ENCODE measurements at places on chromosomes 5 and 9.

- H3K27me3 ChIP-seq = no peaks in the 10 kb centered on the region
- no peak overlapping the region for H3K4me3 ChIP-seq
- no peaks in the 10 kb centered on the region for H3K36me3 ChIP-seq
- no peak overlapping the region for H3K27ac ChIP-seq
Measured at GRCh38 chr9:126413391-126414068, 86.9 kb downstream of the MVB12B start.

DNA sequence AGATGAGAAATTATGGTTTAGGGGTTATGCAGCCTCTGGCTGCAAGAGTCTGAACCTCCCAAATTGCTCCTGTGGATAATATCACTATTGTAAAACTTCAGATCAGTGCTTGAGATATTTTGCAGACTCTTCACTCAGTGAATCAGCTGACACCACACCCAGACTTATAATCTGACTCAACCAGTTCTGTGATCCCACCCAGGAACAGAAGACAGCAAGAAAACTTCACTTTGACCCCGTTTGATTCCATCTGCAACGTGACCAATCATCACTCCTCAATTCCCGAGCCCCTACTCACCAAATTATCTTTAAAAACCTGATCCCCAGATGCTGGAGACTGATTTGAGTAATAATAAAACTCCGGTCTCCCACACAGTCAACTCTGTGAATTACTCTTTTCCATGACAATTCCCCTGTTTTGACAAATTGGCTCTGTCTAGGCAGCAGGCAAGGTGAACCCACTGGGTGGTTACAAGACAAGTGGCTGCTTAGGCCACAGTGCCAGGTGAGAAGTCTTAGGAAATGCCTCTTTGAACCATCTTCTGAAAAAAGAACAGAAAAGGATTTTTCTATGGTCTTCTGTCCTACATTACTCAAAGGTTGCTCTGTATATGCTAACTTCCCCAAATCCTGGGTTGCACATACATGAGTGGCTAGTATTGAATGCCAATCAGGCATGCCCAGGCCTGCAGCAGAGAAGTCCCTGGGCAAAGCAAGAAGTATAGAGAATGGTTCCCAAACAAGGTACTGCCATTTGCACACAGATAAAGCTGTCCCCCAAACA lies 588.0 kb downstream of the PRELID2 start:
- H3K4me3 ChIP-seq = no peak overlapping the region
- no peaks in the 10 kb centered on the region for H3K36me3 ChIP-seq
- H3K27me3 ChIP-seq = no peaks in the 10 kb centered on the region
- DNase-seq = no peak
- H3K27ac ChIP-seq = no peak overlapping the region

DNA sequence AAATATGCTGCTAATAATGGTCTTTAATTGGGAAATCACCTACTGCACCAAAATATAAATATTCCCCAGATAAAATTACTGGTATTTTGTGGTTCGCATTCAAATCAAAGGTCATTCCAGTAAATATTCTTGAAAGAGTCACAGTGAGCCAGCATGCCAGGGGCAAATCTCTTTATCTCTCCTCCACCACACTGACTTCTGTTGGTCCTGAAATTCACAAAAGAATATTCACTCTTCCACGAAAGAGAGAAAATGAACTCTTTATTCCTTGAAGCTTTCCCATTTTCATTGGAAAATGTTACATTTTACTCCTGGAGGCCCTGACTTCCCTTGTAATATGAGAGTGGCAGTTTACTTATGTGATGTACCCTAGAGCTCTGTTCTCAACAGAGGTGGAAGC lies 39.7 kb downstream of the ZNF366 start:
- no peaks in the 10 kb centered on the region for H3K36me3 ChIP-seq
- peaks cover 5% of the 10 kb centered on the region for H3K4me1 ChIP-seq
- peaks cover 19% of the 10 kb centered on the region for H3K27me3 ChIP-seq
- no peak for DNase-seq
- no peak overlapping the region for H3K27ac ChIP-seq
- no peak overlapping the region for H3K4me3 ChIP-seq

GRCh38 chr5:121053055-121053985 lies 589.2 kb downstream of the PRR16 start:
- H3K27me3 ChIP-seq = no peaks in the 10 kb centered on the region
- H3K4me3 ChIP-seq = no peak overlapping the region
- no peak for DNase-seq
- H3K4me1 ChIP-seq = no peaks in the 10 kb centered on the region
- no peaks in the 10 kb centered on the region for H3K36me3 ChIP-seq

DNA sequence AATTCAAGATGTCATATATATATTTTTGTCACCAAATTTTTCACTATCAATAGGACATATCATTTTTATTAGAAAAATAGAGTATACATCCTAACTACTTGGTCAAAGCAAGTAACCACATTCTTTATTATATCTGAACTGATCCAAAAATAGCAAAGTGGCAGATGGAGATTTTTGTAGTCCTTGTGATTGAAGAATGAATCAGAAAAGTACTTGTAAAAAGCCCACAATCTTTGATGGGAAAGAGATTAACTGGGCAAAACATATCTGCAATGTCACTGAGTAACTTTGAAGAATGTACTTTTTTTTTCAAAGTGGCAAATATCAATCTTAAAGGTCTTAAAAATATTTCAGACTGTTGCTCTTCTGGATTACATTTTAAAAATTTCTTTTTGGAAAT lies 1040.6 kb upstream of the SEMA6A start:
- no peaks in the 10 kb centered on the region for H3K4me1 ChIP-seq
- no peak overlapping the region for H3K27ac ChIP-seq
- DNase-seq = no peak
- no peak overlapping the region for H3K4me3 ChIP-seq

GRCh38 chr9:89638893-89639292 lies 34.1 kb downstream of the GADD45G start:
- H3K4me3 ChIP-seq = no peak overlapping the region
- no peaks in the 10 kb centered on the region for H3K36me3 ChIP-seq

DNA sequence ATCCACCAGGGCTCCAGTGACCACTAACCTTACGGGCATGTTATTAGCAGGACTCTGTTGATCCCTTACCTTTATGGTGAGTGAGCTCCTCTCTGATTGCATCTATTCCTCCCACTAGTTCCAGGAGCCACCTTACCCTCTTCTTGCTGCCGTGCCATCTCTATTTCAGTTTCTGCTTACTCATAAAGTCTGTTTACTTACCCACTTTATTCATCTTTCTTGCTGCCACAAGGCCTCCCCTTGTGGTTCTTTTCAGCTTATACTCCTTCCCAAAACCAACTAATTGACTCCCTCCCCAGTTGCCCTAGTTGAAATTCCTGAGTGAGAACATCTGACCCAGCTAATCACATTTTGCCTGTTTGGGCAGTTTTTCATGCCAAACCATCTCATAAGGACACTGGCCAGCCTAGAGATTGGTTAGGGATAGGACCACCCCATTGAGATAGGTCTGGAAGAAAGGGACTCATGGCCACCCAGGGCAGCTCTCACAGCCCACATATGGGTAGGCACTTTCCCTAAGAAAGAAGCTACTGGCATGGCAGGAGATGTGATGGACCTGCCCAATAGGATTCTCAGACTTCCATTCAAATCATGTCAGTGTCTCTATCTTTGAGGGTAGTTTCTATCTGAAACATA lies 412.7 kb downstream of the EFNA5 start:
- H3K4me1 ChIP-seq = peaks cover 7% of the 10 kb centered on the region
- H3K27ac ChIP-seq = no peak overlapping the region
- peaks cover 11% of the 10 kb centered on the region for H3K27me3 ChIP-seq
- no peaks in the 10 kb centered on the region for H3K36me3 ChIP-seq

- H3K27ac ChIP-seq = no peak overlapping the region
- DNase-seq = no peak
- no peaks in the 10 kb centered on the region for H3K27me3 ChIP-seq
- H3K36me3 ChIP-seq = no peaks in the 10 kb centered on the region
- H3K4me1 ChIP-seq = peaks cover 6% of the 10 kb centered on the region
- H3K4me3 ChIP-seq = no peak overlapping the region
Measured at GRCh38 chr5:149863830-149864229, 80.8 kb downstream of the PDE6A start.

- H3K36me3 ChIP-seq = no peaks in the 10 kb centered on the region
- no peak for DNase-seq
- H3K27me3 ChIP-seq = no peaks in the 10 kb centered on the region
- H3K4me3 ChIP-seq = no peak overlapping the region
Measured at GRCh38 chr5:8813180-8813579, 732.7 kb downstream of the SEMA5A start.

DNA sequence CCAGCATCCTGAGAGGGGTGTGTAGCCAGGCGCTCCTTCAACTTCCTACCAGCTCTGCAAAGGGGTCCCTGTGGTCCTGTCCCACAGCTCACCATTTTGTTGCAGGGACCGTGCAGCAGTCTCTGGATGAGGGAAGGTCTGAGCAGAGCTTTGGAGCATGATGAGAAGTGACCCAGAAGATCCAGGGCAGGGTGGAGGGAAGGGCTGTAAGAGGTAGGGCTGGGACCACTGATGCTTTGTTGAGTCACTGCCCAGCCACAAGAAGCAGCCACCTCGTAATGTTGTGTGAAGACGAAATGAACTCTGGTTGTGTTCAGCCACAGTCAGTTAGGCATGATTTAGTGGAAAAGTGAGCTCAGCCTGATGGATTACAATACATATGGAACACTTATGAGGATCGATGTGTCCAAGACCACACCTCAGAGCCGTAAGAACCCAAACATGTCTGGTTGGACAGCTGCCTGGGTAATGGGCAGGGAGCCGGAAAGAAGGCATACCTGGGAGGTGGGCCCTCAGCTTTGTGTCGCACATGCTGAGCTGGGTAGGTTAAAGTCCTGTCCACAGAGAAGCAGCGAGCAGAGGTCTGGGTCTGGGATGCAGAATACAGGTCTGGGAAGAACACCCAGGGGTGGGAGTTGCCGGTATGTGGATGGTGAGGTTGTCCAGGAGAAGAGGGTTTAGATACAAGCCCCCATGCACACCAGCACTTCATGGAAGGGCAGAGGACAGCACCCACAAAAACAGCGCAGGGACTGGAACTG lies 250.1 kb downstream of the GADD45G start:
- no peaks in the 10 kb centered on the region for H3K4me1 ChIP-seq
- DNase-seq = no peak
- peaks cover 2% of the 10 kb centered on the region for H3K27me3 ChIP-seq
- H3K4me3 ChIP-seq = no peak overlapping the region

- no peak overlapping the region for H3K27ac ChIP-seq
- H3K4me3 ChIP-seq = no peak overlapping the region
- H3K27me3 ChIP-seq = no peaks in the 10 kb centered on the region
- no peaks in the 10 kb centered on the region for H3K36me3 ChIP-seq
- DNase-seq = no peak
- H3K4me1 ChIP-seq = no peaks in the 10 kb centered on the region
Measured at GRCh38 chr9:26369093-26369492, 523.5 kb downstream of the CAAP1 start.

DNA sequence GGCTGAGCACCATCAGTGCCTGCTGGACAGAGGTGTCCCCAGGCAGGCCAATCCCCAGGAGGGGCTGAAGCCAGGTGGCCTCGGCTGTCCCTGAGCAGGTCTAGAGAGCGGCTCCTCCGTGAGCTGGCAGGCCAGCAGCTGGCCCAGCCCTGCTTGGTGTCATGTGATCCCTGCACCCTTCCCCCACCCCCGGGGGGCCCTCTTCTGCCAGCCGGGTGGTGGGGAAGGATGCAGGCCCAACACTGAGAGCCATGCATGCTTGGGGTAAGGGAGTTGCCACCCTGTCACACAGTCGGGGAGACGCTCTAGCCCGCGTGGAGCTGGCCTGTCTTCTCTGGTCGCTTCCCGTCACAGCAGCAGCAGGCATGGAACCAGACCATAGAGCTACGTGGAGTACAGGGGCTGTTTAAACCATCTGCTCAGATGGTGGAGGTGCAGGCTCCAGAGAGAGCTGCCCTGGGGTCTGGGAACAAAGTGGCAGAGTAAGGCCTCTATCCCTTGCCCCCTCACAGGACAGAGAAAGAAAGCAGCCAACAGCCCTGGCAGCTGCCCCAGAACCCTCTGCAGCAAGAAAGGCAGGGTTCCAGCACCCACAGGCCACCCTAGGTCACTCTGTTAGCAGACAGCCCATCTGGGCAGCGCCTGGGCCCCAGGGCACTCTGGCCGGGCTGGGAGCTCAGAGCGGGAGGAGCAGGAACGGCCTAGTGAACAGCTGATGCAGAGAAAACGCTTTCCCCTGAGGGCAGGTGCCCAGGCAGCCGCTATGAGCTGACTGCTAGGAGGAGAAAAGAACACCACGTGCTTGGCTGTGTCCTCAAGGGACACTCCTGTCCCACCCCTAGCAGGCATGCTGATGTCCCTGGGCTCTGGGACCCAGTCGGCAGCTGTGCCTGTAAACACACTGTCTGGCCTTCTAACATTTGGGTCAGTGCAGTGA lies 6.8 kb downstream of the RALGDS start:
- H3K27me3 ChIP-seq = no peaks in the 10 kb centered on the region
- peaks cover 20% of the 10 kb centered on the region for H3K36me3 ChIP-seq
- H3K4me3 ChIP-seq = no peak overlapping the region
- H3K27ac ChIP-seq = peak overlapping the region; percentile 65
- DNase-seq = no peak
- H3K4me1 ChIP-seq = peaks cover 58% of the 10 kb centered on the region

GRCh38 chr5:180839935-180840334 lies 21.1 kb downstream of the ZFP62 start:
- H3K27me3 ChIP-seq = no peaks in the 10 kb centered on the region
- no peak for DNase-seq
- H3K36me3 ChIP-seq = peaks cover 9% of the 10 kb centered on the region
- no peak overlapping the region for H3K27ac ChIP-seq
- H3K4me3 ChIP-seq = no peak overlapping the region

GRCh38 chr9:109908459-109909390 lies 128.7 kb downstream of the PALM2AKAP2 start:
- no peak for DNase-seq
- H3K27me3 ChIP-seq = no peaks in the 10 kb centered on the region
- no peak overlapping the region for H3K27ac ChIP-seq
- H3K4me1 ChIP-seq = peaks cover 10% of the 10 kb centered on the region
- H3K36me3 ChIP-seq = no peaks in the 10 kb centered on the region
- H3K4me3 ChIP-seq = no peak overlapping the region

DNA sequence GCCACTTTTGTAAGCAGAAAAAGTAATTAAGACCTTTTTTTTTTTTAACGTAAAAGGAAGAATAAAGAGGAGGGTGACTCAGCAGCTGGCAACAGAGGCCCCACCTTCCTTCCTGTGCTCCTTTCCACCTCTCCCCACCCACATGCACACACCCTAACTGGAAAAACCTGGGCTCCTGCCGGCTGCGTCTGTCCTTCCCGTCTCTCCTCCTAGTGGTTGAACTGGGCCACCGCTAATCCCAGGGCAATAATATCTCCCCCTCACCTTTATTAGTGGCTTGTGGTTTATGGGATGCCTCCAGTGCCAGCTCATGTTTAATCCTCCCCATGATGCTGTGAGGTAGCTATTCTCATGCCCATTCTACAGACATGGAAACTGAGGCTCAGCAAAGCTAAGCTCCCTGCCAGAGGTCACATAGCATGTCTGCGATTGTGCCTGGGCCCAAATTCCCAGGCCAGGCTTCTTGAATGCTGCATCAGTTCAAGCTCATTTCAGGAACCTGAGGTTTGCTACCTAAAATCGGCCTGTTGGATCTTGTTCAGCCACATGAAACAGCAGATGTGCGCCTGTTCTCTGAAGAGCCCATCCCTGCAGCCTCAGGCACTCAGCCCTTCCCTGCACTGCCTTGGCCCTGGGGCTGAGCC lies 60.9 kb upstream of the IL17B start:
- no peak overlapping the region for H3K4me3 ChIP-seq
- H3K27ac ChIP-seq = peak overlapping the region; percentile 40
- H3K27me3 ChIP-seq = no peaks in the 10 kb centered on the region
- peak; percentile 45 for DNase-seq
- no peaks in the 10 kb centered on the region for H3K36me3 ChIP-seq

GRCh38 chr9:33250458-33250995 lies 10.6 kb downstream of the SPINK4 start:
- no peak overlapping the region for H3K4me3 ChIP-seq
- no peaks in the 10 kb centered on the region for H3K4me1 ChIP-seq
- no peak overlapping the region for H3K27ac ChIP-seq
- H3K36me3 ChIP-seq = peaks cover 23% of the 10 kb centered on the region
- DNase-seq = no peak
